Skin of body (tissue), 3 donors: ENCODE measurements at places on chromosomes 1 and 21. TPM values are rescaled to one million over a fixed set of nuclear protein-coding genes. Genes with fewer than 3 reads are reported as not detected.

PPM1J gene
- 0.59 TPM for total RNA-seq

RHD gene
- total RNA-seq = 2.3 TPM

OTUD3 gene
- total RNA-seq = 11.5 TPM

- peak; percentile 27 for DNase-seq
Observed at GRCh38 chr21:22575165-22575584, 1577.0 kb downstream of the NCAM2 start.

DNA sequence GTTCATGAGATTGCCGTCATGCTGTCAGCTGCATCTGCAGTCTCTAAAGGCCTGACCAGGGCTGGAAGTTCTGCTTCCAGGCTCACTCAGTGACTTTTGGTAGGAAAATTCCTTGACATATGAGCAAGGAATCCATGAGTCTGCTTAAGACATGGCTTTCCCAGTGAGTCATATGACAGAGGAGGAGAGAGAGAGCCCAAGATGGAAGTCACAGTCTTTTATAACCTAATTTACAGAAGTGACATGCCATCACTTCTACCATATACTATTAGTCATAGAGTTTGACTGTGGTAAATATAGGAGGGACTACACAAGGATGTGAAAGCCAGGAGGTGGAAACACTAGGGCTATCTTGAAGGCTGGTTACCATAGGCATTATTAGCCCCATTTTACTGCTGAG lies 115.2 kb downstream of the ROR1 start:
- no peak for DNase-seq

GRCh38 chr1:230398856-230399255 lies 27.3 kb downstream of the PGBD5 start:
- no peak for DNase-seq
